ENCODE measurements at places on chromosomes 16 and 17.

DNA sequence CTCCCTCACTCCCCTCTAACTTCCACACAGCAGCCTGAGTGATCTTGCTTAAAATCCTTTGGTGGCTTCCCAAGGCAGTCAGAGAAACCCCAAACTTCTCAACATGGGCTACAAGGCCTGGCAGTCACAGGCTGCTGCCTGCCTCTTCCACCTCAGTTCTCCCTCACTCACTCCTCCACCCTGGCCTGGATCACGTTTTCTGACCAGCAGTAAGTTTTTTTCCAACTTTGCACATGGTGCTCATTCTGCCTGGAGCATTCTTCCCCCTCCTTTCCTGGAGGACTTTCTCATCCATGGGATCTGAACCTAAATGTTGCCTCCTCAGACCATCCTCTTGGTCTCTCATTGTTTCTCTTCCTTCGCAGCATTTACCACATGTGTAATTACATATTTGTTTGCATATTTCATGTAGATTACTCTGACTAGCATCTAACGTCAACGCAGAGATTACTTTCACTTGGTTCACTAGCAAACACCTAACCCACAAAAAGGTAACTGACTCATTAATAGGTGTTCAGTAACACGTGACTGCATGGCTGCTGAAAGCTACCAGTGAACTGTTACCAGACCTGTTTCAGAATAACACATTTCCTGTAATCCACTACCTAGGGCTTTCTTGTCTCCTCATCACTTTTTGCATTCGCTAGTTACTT is 17.1 kb downstream of the GNA13 start:
- peak; percentile 35 for DNase-seq

- DNase-seq: no peak
Measured at GRCh38 chr16:64184156-64184555, 937.7 kb downstream of the CDH11 start.

- DNase-seq: no peak
Measured at GRCh38 chr17:65131240-65131639, 5.9 kb upstream of the RGS9 start.

GRCh38 chr17:3643889-3644349 is 7.4 kb downstream of the CTNS start:
- no peak for DNase-seq

DNA sequence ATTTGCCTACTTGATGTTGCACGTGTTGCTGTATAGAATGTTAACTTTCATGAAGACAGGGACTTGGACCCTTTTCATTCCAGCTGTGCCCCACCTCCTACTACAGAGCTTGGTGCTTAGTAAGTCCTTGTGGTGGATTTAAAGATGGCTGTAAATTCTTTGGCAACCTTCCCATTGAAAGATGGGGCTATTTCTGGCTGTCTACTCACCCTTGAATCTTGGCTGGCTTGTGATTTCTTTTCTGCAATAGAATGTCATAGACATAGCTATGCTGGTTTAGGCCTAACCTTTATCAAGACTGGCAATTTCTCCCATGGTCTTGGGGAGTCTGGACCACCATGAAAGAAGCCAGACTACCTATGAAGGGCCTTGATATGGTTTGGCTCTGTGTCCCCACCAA is 59.0 kb downstream of the ACSM2A start:
- DNase-seq: no peak

- no peak for DNase-seq
Measured at GRCh38 chr16:66383551-66383950, 17.1 kb downstream of the CDH5 start.

- DNase-seq: no peak
Measured at GRCh38 chr16:4203748-4204147, 38.1 kb downstream of the SRL start.

GRCh38 chr17:40646791-40647623 is 611 bp downstream of the SMARCE1 start:
- DNase-seq: peak; percentile 53

DNA sequence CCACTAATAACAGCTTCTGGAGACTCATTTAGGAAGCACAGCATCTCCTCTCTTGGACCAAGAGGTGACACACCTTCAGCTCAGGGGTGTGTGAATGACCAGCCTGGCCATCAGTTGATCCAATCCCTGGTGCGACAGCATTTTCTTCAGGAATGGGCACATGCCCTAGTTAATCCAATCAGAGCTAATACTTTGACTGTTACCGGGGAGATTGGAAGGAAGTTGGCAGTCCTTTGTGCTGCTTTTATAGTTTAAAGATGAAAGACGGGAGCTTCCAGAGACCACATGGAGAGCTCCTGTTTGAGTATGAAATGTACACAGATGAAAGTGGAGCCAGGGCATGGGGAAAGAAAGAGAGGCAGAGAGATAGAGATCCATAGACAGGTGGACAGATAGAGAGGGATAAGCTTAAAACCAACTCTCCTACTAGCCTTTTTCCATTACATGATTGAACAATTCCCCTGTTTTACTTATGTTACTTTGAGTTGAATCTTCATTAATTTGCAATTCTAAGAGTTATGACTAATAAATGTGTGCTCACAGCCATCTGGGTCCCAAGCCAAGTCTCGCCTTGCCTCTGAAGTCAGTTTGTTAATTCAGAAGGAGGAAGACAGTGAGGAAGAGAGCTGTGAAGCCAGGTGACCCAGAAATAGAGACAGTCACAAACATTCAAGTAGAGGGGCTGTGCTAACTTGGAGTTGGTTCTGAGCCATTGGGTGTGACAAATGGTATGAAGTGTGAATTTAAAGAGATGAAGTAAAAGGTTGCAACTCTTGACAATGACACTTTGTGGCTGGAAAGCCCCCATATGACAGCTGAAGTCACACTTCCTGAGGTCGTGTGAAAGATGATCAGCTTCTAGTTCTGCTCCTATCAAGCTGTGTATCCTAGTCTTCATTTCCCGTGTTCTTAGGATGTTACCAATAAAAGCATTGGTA is 120.0 kb upstream of the GOT2 start:
- DNase-seq: no peak
